Panc1 (cell line): ENCODE measurements at places on chromosomes 3 and 15.

DNA sequence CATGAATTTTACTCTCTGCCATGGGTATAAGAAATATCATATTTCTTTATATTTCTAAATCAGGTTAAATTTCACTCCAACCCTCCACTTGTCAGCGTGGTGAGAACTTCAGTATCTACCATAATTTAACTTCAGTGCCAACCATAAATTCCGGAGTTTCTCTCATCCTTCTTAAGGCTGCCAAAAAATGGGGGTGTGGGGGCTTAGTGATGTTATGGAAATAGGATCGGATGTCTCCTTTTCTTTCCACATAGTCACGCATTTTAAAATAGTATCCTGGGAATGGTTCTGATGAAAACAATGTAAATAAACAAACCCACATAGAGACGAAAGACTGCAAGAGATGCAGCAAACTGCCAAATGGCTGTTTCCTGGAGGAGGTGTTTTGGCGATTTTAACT is 12.9 kb upstream of the FAM3D start:
- no peaks in the 10 kb centered on the region for H3K27me3 ChIP-seq
- no peak for DNase-seq
- H3K4me1 ChIP-seq: no peaks in the 10 kb centered on the region
- H3K36me3 ChIP-seq: no peaks in the 10 kb centered on the region
- no peak overlapping the region for H3K4me3 ChIP-seq
- H3K27ac ChIP-seq: no peak overlapping the region

DNA sequence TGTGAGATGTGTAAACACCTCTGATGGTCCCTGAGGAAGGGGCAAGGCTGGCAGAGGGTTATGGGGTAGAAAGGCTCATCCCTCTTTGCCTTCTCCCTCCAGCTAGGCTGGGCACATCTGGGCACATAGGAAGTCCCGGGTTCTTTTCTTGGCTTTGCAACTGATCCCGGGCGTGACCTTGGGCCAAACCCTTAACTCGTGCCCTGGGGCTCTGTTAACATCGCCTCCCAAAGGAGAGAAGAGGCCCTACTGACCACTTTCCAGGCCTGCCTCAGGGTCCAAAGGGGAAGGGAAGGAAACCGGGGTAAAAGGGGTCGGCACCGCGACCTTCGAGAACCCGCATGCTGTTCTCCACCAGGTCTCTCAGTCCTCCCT is 549 bp downstream of the C3orf18 start:
- peaks cover 3% of the 10 kb centered on the region; the same call in 1 of the 2 replicates for H3K36me3 ChIP-seq
- no peaks in the 10 kb centered on the region for H3K27me3 ChIP-seq
- H3K27ac ChIP-seq: 0 out of 2 replicates have a peak overlapping the region, but pooled peaks have one; percentile 29

GRCh38 chr15:59306520-59307164 is 66.0 kb downstream of the MYO1E start:
- no peaks in the 10 kb centered on the region for H3K27me3 ChIP-seq
- no peaks in the 10 kb centered on the region for H3K36me3 ChIP-seq
- peak overlapping the region; percentile 32 for H3K27ac ChIP-seq
- no peak for DNase-seq
- no peak overlapping the region for H3K4me3 ChIP-seq

DNA sequence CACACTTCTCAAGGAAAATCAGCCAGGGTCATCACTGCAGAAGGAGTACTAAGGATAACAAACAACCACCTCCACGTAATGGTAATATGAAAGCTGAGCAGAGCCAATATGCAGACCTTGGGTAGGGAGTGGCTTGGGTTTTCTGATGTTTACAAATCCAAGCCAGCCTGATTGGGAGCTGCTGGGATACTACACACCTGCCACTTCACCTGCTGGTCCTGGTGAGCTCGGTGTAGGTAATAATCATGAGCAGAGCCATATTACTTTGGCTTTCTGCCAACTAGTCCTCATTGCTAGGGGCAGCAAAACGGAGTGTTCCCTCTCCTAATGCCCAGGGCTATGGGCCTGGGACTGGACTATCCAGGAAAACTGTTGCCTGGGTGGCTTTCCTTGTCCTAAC is 433.5 kb upstream of the PPP2R3A start:
- no peak overlapping the region for H3K4me3 ChIP-seq
- H3K27ac ChIP-seq: no peak overlapping the region
- DNase-seq: no peak
- H3K27me3 ChIP-seq: no peaks in the 10 kb centered on the region
- no peaks in the 10 kb centered on the region for H3K36me3 ChIP-seq

GRCh38 chr3:113441051-113441770 is at the start of gene CFAP44:
TSS of gene CFAP44 (minus strand) at chr3:113441493. CDS start at chr3:113433664, 7,829 bp downstream.
- H3K27ac ChIP-seq: 0 out of 2 replicates have a peak within 1 kb of the TSS, but pooled peaks have one; percentile 12
- DNase-seq: no peak
- H3K36me3 ChIP-seq: no peaks in the 10 kb centered on the region; the same call in 1 of the 2 replicates
- peak within 1 kb of the TSS; percentile 39 for H3K4me3 ChIP-seq
- H3K4me1 ChIP-seq: no peaks in the 10 kb centered on the region

DNA sequence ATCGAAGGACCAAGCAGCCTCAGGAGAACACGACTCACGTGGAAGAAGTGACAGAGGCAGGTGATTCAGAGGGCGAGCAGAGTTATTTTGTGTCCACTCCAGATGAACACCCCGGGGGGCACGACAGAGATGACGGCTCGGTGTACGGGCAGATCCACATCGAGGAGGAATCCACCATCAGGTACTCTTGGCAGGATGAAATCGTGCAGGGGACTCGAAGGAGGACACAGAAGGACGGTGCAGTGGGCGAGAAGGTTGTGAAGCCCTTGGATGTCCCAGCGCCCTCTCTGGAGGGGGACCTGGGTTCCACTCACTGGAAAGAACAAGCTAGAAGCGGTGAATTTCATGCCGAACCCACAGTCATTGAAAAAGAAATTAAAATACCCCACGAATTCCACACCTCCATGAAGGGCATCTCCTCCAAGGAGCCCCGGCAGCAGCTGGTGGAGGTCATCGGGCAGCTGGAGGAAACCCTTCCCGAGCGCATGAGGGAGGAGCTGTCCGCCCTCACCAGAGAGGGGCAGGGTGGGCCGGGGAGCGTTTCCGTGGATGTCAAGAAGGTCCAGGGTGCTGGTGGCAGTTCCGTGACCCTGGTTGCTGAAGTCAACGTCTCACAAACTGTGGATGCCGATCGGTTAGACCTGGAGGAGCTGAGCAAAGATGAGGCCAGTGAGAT is 26.0 kb downstream of the SYNM start:
- no peak for DNase-seq
- peaks cover 5% of the 10 kb centered on the region; the same call in 1 of the 2 replicates for H3K36me3 ChIP-seq
- H3K4me3 ChIP-seq: no peak overlapping the region

DNA sequence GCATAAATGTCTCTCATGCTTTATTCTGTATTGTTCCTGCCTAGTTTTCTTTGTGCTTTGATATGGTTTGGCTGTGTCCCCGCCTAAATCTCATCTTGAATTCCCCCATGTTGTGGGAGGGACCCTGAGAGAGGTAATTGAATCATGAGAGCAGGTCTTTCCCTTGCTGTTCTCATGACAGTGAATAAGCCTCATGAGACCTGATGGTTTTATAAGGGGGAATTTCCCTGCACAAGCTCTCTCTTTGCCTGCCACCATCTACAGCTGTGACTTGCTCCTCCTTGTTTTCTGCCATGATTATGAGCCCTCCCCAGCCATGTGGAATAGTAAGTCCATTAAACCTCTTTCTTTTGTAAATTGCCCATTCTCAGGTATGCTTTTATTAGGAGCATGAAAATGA is 1596.6 kb downstream of the SI start:
- H3K36me3 ChIP-seq: no peaks in the 10 kb centered on the region
- no peak for DNase-seq
- H3K27ac ChIP-seq: no peak overlapping the region
- H3K27me3 ChIP-seq: no peaks in the 10 kb centered on the region
- no peaks in the 10 kb centered on the region for H3K4me1 ChIP-seq
- no peak overlapping the region for H3K4me3 ChIP-seq

DNA sequence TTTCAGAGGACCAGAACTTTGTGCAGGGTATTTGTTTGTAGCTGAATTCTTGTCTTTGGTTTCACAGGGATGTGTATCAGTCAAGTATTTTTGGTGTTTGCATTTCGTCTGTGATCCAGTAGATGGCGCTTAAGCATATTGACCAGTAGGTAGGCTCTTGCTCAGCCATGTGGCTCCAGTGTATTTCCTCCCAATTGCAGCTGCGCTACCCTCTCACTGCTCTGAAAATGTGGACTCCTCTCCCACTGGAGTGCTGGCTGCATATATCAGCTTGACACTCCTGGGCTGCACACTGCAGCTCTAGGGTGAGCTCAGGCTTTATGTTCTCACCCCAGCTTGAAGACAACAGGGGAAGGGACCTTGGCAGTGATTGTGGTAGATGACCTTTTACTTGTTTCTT is 1264.3 kb upstream of the ALCAM start:
- peak; percentile 24 for DNase-seq
- no peak overlapping the region for H3K4me3 ChIP-seq
- H3K27ac ChIP-seq: no peak overlapping the region
- H3K27me3 ChIP-seq: no peaks in the 10 kb centered on the region
- no peaks in the 10 kb centered on the region for H3K4me1 ChIP-seq

- no peak overlapping the region for H3K27ac ChIP-seq
- no peak overlapping the region for H3K4me3 ChIP-seq
- H3K4me1 ChIP-seq: no peaks in the 10 kb centered on the region
Observed at GRCh38 chr3:80537680-80538079, 769.9 kb upstream of the ROBO1 start.

DNA sequence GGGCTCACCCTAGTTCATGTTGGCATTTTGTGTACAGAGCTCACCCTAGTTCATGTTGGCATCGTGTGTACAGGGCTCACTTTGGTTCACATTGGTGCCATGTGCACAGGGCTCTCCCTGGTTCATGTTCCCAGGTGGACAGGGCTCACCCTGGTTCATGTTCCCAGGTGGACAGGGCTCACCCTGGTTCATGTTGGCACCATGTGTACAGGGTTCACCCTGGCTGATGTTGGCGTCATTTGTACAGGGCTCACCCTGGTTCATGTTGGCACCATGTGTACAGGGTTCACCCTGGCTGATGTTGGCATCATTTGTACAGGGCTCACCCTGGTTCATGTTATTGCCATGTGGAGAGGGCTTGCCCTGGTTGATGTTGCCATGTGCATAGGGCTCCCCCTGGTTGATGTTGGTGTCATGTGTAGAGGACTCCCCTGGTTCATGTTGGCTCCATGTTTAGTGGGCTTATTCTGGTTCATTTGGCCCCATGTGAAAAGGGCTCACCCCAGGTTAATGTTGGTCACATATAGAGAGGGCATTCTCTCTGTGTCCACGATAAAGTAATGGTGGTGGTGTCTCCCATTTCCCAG is 31.7 kb upstream of the NR2C2 start:
- H3K36me3 ChIP-seq: no peaks in the 10 kb centered on the region
- H3K27ac ChIP-seq: no peak overlapping the region
- no peaks in the 10 kb centered on the region for H3K4me1 ChIP-seq
- no peak overlapping the region for H3K4me3 ChIP-seq
